ENCODE measurements at places on chromosomes 11 and 22.

- no peak for DNase-seq
These were observed 161.5 kb upstream of the MTMR2 start for GRCh38 chr11:96085319-96085930.

GRCh38 chr22:43272869-43273318 lies 70.3 kb downstream of the SCUBE1 start:
- DNase-seq, result no peak

DNA sequence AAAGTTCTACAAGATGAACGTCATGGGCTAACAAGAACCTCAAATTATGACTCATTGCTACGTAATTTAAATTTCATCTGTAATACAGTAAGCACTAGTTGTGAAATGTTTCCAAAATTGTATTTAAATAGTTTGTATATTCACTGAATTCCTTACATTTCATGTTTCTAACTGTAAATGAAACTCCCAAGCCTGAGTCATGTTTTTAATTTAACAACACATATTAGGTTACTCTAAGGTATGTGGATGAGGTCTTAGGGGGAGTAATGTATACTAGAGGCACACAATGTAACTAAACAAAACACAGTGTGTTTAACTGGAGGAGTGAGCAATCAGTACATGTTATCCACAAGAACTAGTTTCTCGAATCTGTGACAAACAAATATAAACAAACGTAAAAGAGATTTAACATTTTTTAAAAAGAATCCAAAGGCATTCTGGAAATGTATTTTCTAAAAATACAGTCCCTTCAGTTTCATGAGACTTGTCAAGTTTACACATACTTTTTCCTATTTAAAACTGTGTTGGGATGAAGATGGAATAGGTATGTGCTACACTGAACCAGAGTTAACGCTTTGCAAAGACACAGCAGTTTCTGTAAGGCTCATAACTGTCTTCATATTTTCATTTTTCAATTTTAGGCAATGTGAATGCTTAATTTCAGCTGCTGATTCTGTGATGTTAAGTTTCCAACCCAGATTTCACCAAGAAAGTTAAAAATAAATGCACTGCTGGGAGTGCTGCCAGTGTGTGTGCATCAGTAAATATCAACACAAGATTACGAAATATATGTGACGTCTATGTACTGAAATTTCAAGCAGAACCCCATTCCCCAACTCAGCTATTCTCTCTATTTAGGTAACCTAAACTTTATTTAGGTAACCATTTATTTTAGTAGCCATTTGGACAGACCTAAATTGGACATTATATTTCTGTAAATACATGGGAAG lies 52.6 kb downstream of the PITPNB start:
- DNase-seq, result no peak

DNA sequence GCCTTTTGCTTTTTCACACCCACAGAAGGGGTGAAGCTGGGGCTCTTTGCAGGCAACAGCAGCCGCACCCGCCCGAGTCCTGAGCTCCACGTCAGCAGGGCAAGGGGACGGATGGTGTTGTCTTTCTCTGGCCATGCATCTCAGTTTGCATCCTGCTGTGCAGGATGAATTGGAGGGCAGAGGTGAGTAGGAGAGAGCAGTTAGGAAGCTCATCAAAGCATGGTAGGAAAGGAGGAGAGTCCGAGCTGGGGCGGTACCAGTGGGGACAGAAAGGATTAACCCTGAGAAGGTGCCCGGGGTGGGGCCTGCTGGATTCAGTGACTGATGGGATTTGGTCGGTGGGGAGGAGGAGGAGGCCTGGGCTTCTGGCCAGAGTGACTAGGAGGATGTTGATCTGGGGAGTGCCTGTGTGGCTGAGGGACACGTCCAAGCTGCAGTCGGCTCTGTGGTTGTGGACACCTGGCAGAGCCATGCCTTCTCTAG lies 14.6 kb downstream of the FAM83F start:
- no peak for DNase-seq

- no peak for DNase-seq
These were observed 7.0 kb downstream of the HPS5 start for GRCh38 chr11:18314784-18315523.

GRCh38 chr22:43402128-43402527 lies 9.7 kb upstream of the MPPED1 start:
- DNase-seq, result no peak

GRCh38 chr22:46296257-46297150 lies at the start of gene GTSE1:
GTSE1 (plus strand) TSS chr22:46296870; CDS start chr22:46297401, 531 bp downstream.
- DNase-seq, result peak; percentile 91

- no peak for DNase-seq
These were observed 6.8 kb downstream of the TMEM121B start for GRCh38 chr22:17114173-17114897.

DNA sequence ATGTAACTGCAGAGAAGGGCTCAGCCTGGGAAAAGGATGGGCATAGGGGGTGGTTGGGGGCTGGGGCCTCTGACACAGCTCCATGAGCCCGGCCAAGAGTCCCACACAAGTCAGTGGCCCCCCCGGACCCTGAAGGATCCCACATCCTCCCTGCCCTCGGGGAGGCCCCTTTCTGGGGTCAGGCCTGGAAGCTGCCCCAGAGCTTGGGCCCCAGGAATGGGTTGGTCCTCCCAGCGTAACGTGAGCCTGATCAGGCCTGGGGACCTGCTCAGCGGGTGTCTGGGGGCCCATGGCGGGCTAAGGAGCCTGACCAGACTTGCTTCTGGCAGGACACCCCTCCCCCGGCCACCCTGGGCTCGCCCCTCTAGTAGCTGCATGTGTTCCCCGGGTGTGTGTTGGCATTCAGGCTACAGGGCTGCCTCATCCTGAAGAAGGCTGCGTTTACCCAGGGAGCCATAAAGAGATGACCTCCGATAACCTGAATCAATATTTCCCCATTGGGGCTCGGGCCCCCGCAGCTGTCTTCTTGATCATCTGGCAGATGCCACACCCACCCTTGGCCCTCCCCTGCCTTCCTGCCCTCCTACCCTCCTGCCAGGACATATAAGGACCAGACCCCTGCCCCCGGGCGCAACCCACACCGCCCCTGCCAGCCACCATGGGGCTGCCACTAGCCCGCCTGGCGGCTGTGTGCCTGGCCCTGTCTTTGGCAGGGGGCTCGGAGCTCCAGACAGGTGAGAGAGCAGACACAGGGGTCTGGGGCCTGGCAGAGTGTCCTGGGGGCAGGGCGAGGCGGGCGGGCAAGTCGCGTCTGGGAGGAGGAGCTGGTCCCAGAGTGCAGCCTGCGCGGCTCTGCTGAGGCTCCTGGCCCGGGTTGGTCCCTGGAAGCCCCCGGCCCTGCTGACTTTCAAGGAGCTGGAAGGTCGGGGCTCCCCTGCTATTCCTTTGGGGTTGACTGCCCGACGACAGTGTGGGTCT lies at the start of gene MUC2:
MUC2 (plus strand) TSS at position 631 of the 978 bp plus-strand sequence.
- DNase-seq, result no peak

- no peak for DNase-seq
These were observed 47.8 kb downstream of the XKR3 start for GRCh38 chr22:16777284-16777924.

- DNase-seq, result no peak
These were observed 48.5 kb downstream of the GGTLC2 start for GRCh38 chr22:22692707-22693530.

DNA sequence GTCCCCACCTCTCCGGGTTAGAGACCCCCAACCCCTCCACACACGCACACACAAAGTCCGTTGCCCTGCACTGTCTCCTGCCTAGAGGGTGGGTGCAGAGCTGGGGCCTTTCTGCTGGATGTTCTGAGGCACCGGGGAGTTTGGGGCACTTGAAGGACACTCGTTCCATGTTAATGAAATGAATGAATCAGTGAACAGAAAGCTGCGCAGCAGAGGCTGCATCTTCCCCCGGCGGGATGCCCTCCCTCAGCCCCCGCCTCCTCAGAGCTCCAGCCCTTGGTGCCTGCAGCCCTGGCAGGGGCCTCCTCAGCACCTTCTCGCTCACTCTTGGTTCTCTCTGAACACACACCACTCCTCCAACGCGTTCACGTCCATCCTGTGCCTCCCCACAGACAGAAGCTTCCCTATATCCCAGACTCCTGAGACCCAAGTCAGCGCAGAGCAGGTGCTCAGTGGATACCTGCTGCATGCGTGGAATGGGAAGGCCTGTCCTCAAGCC lies 611.9 kb downstream of the TBC1D22A start:
- DNase-seq, result no peak

DNA sequence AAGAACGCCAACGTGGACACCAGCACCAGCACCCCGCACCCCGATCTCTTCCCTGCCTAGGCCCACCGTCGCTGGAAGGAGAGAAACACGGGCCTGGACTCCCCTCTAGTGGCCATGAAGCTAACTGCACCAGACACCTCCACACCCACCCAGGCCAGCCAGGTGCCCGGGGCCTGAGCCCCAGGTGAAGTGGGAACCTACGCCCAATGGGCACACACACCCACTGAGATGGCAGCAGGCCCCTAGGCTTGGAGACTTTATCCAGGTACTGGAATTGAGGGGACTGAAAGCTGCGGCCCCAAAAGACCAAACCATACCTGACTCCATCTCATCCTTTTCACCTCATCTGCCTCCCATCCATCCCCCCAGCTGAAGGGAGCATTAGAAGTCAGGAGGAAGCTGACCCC lies 81.0 kb downstream of the BUD13 start:
- peak; percentile 1 for DNase-seq

DNA sequence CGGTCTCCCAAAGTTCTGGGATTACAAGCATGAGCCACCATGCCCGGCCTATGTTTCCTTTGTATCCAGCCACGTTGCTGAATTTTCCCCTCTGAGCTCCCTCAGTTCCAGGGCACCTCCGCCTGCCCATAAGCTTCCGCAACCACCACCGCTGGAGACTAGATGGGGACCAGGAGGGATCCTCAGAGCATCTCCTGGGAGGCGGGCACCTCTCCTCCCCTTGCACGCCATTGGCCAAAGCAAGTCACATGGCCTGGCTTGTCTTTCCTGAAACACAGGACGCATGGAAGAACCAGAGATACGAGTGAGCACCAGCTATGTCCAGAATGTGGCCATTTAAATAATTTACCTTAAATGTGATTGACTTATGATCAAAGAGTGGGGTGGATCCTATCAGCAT lies 388.3 kb downstream of the BRD1 start:
- no peak for DNase-seq

DNA sequence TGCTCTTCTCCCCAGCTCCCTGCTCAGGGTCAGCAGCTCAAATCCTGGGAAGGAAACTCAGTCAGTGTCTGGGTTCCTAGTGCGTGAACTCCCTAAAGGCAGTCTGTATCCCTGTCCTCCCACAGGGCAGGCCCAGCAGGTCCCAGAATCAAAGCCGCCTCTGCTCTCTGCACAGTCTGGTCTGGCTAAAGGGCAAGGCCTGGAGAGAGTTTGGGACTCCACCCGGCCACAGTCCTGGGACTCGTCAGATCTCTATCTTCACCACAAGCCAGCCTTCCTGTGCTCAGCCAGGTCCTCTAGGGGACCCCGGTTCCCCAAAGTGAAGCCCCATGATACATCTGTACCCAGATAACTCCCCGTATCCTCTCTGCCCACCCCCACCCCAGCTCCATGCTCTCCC lies 56.2 kb upstream of the CSNK2A3 start:
- no peak for DNase-seq

- peak; percentile 37 for DNase-seq
These were observed 25.9 kb upstream of the HTATIP2 start for GRCh38 chr11:20337526-20338154.

GRCh38 chr22:36197065-36197440 lies 4.6 kb downstream of the APOL4 start:
- DNase-seq, result no peak

GRCh38 chr11:91394727-91395414 lies 829.7 kb upstream of the FAT3 start:
- DNase-seq, result peak; percentile 32

DNA sequence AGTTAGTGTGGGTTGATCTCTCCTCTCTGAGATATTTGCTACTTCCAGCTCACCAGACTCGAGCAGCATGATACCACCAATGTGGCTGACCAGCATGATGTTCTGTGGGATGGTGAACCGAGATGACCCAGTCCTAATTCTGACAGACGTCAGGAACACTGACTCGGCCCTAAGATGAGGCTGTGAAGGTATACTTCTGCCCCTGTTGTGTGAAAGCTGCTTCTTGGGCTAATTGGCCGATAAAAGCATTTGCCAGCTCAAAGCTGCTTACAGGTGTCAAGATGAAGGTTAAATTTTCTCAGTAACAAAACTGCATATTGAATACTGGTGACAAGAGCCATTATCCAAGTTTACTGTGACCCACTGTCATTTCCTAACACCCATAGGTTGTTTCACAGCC lies 151.4 kb downstream of the BRD1 start:
- no peak for DNase-seq

DNA sequence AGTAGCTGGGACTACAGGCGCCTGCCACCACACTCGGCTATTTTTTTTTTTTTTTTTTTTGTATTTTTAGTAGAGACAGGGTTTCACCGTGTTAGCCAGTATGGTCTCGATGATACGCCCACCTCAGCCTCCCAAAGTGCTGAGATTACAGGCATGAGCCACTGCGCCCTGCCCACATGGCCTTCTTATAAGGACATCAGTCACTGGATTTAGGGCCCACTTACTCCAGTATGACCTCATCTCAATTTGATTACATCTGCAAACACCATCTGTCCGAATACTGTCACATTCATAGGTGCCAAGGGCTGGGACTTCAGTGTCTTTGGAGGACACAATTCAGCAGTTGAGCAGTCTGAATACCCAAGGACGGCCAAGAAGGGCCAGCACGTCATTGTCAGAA lies 8.2 kb upstream of the PRR5 start:
- no peak for DNase-seq

GRCh38 chr22:32622744-32623110 lies 148.1 kb downstream of the FBXO7 start:
- no peak for DNase-seq

Measured in NCI-H446 treated with DMSO at 0.1 percent for 48 hours (cell line).